ENCODE measurements at places on chromosomes 13 and 19.

DNA sequence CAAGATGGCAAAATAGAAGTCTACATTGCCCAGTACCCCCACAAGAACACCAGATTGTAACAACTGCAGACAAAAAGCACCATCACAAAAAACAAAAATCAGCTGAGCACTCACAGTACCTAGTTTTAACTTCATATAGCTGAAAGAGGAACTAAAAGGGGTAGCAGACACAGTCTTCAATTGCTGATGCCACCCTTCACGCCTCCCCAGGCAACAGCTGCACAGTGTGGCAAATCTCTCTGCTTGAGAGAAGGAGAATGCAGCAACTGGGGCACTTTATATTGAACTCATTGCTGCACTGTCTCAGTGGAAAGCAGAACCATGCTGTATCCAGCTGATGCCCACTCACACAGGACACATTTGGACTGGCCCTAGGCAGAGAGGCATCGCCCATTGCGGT lies 2714.5 kb upstream of the PCDH20 start:
- DNase-seq = no peak

DNA sequence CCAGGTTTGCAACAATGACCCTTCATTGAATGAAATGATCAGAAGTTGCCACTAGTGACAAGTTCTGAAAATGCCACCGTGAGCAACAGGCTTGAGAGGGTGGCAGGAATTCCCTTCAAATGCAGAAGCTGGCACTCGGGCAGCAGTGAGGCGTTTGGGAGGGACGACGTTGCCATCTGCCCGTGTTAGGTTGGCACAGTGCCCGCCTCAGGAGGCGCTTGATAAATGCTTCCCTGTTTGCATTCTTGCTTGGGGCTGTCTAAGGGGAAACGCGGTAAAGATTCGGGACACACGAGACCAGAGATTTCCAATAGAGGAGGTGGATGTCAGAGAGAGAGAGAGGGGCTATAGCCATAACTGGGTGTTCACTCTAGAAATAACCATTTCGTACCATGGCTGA lies 101.9 kb downstream of the TEX29 start:
- no peak for DNase-seq

- no peak for DNase-seq
These were observed 86.7 kb upstream of the TPP2 start for GRCh38 chr13:102510072-102510471.

DNA sequence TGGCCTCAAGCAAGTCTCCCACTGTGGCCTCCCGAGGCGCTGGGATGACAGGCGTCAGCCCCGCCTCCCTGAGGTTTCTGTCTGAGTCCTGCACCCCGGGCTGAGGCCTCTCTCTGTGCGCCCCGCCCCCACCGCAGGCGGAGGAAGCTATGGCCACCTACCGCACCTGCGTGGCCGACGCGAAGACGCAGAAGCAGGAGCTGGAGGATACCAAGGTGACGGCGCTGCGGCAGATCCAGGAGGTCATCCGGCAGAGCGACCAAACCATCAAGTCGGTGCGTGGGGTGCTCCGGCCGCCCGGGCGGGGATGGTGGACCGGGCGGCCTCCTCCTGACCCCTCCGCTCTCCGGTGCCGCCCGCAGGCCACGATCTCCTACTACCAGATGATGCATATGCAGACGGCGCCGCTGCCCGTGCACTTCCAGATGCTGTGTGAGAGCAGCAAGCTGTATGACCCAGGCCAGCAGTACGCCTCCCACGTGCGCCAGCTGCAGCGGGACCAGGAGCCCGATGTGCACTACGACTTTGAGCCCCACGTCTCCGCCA lies 12.7 kb downstream of the ARHGAP45 start:
- DNase-seq = no peak

DNA sequence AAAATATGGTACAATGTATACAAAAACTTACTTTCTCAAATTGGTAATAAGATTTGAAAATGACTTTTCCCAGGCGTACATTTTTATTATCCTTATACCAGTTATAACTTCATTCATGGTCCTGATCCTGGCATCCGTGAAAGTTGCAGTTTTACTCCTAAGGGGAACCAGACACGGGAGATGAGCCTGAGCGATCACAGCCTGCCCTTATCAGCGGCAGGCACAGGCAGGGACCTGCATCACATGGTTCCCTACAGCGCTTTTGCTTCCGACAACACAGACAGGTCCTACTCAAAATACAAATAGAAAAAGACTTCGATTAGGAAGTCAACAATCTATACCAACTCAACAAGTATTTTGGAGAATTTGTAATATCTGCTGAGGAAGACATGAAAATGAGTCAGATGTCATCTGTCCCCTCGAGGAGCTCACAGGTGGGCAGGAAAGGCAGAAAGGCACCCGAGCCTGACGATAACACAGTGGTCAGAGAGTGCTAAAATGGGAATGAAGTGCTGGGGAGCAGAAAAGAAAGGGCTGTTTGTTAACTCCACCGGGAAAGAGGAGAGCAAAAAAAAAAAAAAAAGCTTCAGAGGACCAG lies 93.4 kb downstream of the ABCC4 start:
- DNase-seq = no peak

- no peak for DNase-seq
These were observed 52.0 kb upstream of the C13orf46 start for GRCh38 chr13:114025714-114026431.

DNA sequence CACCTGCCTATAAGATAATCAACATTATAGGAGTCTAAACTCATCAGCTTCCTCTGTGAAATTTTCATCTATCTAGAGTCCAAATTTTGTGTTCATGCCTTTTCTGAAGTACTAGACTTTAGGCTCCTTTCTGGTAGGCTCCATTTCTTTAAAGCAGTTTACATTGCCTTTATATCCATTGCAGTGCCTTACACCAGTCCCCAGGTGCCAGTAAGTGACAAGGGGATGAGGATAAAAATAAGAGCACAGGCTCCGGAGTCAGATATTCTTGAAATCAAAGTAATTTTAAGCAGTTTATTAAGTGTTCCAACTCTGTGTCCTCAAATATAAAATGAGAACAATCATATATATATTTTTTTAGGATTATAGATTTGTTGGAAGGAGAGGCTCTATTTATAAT lies 10.6 kb upstream of the CYSLTR2 start:
- no peak for DNase-seq

- no peak for DNase-seq
These were observed 1.2 kb downstream of the SPART start for GRCh38 chr13:36344886-36345437.

GRCh38 chr13:95201814-95202651 lies 99.2 kb downstream of the ABCC4 start:
- no peak for DNase-seq

DNA sequence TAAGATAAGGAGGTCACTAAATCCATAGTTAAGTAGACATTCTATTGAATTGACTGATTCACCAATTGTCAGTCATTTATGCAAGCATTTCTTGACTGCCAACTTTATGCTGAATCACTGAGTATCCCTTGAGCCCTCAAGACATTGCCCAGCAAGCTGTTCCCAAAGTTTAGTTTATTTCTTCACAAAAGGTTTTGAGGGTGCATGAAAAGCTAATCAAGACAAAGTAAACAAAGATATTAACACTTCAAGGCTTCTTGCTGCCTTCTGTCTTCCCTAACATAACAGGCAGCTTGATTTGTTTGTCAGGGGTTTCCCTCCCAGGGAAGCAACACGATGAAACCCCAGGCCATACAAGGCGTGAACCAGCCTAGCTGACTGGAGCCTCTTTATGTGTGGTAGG lies 374.4 kb downstream of the SPRY2 start:
- no peak for DNase-seq

- no peak for DNase-seq
These were observed 293.7 kb downstream of the PCDH17 start for GRCh38 chr13:57925250-57925649.

- no peak for DNase-seq
These were observed 116.5 kb downstream of the NUFIP1 start for GRCh38 chr13:44872751-44873150.

DNA sequence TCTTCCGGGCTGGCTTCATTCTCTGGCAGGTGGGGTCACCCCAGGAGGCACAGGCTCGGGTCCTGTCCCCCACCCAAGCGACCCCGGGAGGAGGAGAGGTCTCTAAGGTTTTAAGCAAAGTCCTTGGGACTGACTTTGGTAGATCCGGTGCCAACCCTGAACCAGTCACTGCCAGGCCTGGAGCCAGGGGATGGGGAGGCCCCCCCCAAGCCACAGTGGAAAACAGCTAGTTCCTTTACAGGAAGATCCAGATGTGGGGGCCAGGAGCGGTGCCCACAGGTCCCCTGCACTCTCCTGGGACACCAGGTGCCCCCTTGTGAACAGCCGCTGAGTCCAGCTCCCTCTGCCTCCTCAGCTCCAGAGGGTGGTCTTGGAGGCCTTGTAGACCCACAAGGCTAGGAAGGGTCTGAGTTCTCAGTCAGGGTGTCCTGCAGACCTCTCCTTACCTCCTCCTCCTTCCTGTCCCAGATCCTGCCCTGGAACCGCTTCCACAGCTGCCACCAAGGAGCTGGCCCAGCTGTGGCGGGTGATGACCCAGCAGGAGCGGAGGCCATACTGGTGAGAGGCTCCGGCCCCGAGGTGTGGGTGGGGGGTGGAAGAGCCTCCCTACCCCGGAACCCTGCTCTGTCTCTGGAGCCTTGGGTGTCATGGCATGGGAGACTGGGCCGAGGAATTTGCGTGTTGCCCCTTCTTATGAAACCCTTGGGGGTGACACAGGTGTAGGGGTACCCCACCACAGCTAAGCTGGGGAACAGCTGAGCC lies 6.0 kb downstream of the SIX5 start:
- DNase-seq = no peak

DNA sequence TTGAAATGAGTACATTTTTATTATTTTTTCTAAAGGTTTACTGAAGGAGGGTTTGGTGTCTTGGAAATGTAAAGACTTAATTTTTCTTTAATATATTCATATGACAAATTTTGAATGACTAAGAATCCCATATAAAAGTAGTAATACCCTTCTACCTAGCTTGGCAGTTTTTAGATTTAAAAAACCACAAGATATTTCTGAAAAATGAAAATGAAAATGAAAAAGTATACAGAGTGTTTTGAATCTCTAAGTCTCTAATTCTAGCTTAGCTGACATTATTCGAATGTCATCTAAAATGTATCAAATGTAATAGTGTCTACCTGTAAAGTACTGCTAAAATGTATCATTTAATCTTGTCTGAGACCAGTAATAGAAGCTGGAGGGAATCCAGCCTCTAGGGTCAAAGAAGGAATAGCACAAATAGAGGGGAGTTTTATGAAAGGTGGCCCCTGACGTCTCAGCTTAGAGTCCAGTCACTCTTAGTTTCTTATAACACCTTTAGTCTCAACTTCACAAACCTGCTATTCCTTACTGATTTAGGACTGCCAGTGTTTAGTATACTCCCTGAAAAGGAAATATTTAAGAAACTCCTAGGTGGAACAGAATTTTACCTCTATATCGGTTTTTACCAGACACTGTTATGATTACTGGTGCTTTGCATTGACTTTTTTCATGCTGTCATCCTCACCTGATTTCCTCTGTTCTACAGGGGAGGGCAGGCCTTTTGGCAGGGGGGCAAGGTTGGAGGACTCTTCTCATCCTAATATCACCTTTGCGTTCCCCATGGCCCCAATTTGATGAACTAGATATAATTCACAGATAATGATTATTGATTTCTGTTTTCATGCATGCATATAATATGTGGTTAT lies 16.2 kb upstream of the MIR17HG start:
- no peak for DNase-seq

- DNase-seq = no peak
These were observed 112.5 kb downstream of the MYO16 start for GRCh38 chr13:108741930-108742329.

GRCh38 chr13:114070098-114070799 lies 62.2 kb downstream of the RASA3 start:
- DNase-seq = no peak

- no peak for DNase-seq
These were observed 56.7 kb downstream of the RCBTB2 start for GRCh38 chr13:48476215-48476614.

DNA sequence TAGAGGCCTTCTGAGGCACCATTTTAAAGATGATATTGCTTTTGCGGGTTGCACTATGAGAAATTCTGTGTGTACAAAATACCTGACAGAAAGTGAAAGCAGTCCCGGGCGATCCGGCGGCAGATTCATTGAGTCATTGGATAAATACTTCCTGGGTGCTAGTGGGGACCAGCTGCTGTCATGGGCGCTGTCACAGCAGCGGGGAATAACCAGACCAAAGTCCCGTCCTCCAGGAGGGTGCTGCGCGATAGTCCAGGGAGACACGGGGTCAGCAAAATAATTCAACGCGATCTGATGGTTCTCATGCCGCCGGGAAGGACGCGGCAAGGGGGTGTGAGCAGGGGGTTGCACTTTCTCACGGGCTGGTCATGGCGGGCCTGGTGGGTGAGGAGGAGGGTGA lies 13.5 kb downstream of the ZFR2 start:
- DNase-seq = peak; percentile 69

DNA sequence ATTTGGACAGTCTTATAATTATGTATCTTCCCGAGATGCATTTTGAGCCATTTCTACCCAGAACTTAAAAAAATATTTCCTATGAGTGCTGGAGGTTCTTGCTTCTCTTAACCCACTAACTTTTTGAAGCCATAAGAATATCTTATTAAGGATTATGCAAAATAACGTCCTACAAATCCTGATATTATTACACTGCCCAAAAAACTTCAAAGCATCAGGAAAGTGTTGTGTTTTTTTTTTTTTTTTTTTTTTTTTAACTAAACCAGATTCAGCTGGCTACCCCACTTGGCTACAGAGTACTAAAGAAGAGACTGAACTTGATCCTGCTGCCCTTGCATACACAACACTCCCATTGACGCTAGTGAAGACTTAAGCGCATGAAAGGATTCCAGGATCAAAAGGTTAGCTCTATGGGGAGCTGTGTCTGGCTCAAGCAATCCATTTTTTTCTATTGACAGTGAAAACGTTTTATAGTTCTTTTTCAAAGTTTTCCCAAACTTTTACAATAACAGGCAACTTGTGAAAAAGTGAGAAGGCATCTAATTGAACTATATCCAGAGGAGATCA lies 141.4 kb downstream of the KCNRG start:
- no peak for DNase-seq

DNA sequence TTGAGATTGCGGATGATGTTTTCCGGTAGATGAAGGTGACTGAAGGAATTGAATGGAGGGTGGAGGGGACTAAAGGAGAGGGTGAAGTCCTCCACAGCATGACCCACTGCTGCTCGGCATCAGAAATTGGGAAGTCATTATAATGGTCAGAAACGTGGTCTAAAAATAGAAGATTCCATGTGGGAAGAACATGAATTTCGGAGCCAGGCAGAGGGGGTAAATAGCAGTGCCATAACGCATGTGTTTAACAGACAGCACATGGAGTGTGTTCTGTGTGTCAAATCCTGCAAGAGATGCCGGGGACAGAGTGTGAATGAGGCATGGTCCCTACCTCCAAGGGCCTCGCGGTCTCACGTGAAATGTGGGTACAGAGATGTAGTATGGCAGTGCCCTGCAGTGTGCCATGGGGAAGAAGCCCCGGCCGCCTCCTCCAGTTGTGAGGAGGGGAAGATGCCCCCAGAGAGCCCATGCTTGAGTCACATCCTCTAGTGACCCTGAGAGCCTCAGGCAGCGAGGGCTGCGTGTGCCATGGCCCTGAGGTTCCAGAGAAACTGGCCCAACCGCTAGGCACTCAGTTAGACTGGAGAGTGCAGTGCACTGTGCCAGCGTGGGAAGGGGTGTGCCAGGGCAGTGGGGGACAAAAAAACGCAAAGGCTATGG lies 106.1 kb downstream of the COL4A2 start:
- no peak for DNase-seq

GRCh38 chr19:55467236-55468053 lies 2.9 kb upstream of the C19orf85 start:
- peak; percentile 93 for DNase-seq
